Activated effector memory CD4-positive, alpha-beta T cell treated with anti-CD3 and anti-CD28 coated beads, Interleukin-2, amount 50 U/mL, for 16 hours (primary cell): ENCODE measurements at places on chromosomes 4 and X.

GRCh38 chr4:163598489-163598888 is 104.0 kb downstream of the TMA16 start:
- DNase-seq: no peak

GRCh38 chr4:75702919-75703411 is 21.4 kb upstream of the USO1 start:
- DNase-seq: no peak

GRCh38 chrX:124016825-124017224 is 55.3 kb downstream of the STAG2 start:
- no peak for DNase-seq

DNA sequence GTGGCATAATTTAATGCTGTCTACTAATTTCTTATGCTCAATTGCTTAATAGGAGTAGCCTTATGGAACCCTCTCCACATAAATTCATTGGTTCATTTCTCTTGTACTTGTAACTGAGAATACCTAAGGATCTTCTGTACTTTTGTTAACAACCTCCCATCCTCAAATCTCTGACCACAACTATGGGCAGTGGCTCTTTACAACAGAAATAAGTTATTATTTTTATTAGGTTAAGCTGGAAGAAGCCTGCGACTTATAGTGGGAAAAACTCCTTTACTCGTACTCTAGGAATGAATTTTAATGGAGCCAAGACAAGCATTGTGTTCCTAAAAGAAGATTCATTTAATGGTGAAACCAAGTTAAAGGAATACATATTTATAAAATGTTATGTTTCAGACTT is 337.1 kb upstream of the CTSO start:
- no peak for DNase-seq

DNA sequence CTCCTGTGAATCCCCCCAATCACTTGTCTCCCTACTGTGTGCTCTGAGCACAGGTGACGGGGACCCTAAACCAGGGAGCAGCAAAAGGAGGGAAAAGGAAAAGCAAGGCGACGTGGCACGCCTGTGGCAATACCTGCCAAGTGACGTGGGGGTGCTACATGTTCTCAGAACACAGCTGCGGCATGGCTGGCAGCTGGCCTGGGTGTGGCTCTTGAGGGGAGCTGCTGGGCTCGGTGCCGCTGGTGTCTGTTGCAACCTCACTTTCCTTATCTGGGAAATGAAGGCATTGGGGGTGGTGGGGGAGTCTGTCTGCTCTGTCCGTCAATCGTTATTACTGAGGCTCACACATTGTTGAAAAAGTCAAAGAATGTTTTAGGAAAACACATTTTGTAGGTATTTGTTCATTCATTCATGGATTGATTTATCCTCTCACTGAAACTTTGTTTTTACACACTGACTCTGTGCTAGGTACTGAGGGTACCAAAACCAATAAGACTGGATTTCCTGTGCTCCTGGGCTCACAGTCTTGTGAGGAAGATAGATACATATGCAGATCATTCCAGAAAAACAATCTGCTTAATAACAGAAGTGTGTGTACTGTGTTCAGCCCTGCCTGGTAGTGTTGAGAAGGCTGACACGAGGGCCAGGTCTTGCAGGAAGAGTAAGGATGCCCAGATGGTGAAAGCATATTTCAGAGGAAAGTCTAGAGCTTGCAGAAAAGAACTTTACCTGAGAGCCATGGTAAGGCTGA is 217.6 kb downstream of the PTTG2 start:
- DNase-seq: peak; percentile 78

DNA sequence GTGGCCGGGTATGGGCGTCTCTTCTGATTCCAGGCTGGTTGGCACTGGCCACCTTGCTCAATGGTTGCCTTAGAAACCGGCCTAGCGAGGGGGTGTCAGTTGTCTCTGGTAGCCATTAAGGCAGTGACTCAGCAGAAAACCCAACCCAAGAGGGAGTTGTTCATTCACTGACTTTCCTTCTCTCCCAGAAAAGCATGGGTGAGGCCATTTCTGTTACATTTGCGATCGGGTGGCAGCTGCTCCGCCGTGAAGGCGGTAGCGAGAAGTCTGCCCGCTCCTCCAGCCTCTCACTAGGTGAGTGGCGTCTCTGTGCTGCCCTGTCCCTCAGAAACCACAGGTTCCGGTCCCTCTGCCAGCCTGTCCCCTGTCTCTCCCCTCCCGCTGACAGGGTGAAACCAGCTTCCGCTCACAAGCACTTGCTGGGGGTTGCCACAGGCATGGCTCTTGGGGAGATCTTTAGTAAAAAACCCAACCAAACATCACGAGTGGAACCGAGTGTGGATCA is 17.4 kb downstream of the IRAK1 start:
- peak; percentile 79 for DNase-seq

- no peak for DNase-seq
Observed at GRCh38 chrX:79138658-79139241, 5.7 kb upstream of the GPR174 start.
